ENCODE measurements at places on chromosomes 7 and 10.

GRCh38 chr7:138863931-138864330 is 65.9 kb upstream of the ATP6V0A4 start:
- no peak for DNase-seq

DNA sequence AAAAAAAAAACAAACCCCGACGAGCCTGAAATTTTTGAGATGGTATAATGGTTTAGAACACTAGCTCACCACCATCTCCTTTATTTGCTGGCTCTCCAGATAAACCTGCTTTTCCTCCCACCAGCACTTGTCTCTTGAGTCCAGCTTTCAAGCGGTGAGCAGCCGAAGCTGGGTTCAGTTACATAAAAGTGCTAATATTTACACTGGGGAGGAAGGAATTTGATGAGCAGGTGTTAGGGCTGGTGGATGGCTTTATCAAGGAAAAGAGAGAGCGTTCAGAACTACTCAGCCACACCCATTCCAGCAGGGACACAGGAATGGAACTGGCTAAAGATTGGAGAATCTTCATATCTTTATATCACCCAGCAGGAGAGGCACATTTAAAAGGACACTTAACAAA is 6.6 kb upstream of the CALML3 start:
- no peak for DNase-seq

DNA sequence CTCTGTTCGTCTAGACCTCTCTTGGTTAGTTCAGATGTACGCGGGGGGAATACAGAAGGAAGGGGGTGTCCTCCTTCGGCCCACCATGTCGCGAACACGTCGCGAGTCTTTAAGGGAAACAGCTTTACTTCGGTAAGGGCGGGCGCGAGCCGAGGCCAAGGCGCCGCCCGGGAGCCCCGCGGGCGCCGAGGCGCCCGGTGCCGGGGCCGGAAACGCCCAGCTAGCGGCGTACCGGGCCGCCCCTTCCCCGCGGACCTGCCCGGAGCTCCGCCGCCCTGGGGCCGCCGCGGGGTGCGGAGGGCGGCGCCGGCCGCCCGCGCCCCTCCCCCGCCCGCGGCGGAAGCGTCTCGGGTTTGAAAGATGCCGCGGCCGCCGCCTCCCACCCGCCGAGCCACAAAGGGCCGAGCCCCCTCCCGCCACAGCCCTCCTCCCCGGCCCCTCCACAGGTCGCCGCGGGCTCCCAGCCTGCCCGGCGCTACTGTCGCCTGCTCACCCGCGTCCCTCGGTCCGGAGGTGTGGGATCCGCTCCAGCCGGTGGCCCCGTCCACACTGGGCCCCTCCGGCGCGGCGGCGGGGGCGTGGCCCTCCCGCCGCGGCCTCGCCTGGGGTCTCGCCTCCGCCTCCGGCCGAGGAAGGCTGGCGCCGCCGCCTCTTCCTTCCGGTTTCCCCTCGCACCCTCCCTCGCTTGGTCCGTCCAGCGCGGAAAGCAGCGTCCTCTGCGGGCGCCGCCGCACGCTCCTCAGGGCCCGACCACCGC is at the start of gene KBTBD2:
KBTBD2 (minus strand) TSS at position 718 of the 757 bp plus-strand sequence. CDS start 12,156 bp downstream, outside the sequence.
- DNase-seq: peak; percentile 66

DNA sequence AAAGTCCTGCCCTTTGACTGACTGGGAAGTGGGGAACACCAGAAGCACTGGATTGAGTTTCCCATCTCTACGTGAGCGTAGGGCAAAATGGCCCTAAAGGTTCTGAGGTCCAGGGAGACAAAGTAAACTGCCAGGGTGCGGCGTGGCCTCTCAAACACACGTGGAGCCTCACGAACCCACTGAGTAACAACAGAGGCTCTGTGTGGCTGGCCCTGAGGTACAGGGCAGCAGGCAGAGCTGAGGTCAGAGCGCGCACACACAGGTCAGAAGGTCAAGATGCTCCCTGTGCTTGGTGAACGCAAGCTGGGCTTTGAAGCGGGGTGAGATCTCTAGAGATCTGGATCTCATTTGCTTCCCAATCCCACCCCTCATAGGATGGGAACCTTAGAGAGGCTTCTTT is 99.0 kb upstream of the ZMIZ1 start:
- DNase-seq: no peak

DNA sequence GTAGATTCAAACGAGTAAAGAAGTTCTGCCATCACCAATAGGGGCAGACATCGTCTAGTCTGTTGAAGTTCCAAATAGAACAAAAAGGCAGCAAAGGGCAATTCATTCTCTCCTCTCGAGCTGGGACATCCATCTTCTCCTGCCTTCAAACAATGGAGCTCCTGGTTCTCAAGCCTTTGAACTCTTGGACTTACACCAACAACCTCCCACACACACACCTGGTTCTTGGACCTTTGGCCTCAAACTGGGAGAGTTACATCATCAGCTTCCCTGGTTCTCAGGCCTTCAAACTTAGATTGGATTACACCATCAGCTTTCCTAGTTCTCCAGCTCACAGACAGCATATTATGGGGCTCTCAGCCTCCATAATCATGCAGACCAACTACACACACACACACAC is 9.8 kb upstream of the GIMAP5 start:
- DNase-seq: no peak

DNA sequence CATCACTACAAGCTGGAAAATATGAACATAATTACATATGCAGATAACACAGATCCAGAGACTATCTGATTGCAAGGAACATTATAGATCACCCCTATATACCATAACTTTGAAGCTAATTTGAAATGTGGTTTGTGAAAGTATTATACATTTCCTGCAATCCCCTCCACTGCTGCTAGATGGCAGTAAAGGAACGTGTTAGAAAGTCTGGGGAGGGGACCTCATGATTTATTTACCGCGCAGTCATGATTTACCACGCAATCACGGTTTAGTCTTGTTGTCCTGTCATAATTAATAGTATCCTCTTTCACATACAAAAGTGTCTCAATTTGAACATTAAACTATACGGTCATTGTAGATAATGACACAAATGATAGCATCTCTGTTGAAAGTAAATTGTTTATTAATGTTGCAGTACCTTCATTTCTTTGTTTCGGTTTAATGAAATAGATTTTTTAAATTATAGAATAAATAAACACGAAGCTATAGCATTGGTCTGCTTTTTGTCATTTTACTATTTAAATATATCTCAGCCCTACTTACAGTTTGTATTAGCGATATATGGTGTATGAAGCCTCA is 145.3 kb upstream of the PRSS1 start:
- DNase-seq: peak; percentile 66

GRCh38 chr10:60086862-60087261 is 180.5 kb upstream of the CCDC6 start:
- no peak for DNase-seq

GRCh38 chr7:37393476-37393875 is 55.2 kb downstream of the ELMO1 start:
- no peak for DNase-seq
